Mesothelial cell of epicardium (in vitro differentiated cells): ENCODE measurements at places on chromosomes 3 and 15. TPM values are rescaled to one million over a fixed set of nuclear protein-coding genes. Genes with fewer than 3 reads are reported as not detected.

DNA sequence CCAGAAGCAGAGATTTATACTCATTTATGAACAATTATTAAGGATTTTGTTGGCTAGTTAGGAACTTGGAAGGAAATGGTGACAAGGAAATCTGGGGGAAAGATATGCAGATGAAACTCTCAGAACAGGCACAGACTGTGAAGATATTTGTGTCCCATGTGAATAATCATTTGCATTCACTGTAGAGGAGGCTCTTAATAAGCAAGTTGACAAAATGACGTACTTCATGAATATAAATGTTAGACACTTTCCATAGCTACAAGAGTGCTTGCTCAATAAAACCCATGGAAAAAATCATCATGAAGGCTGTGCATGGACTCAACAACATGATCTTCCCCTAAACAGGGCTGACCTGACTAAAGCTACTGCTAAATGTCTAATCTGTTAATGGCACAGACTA lies 59.7 kb downstream of the MAP4 start:
- H3K4me1 ChIP-seq: peaks cover 16% of the 10 kb centered on the region
- H3K27me3 ChIP-seq: no peaks in the 10 kb centered on the region
- no peak for DNase-seq
- H3K36me3 ChIP-seq: peaks cover 10% of the 10 kb centered on the region

The CCR1 gene
- total RNA-seq: not detected in 3 replicates

The IQCF5 gene
- total RNA-seq: not detected in 3 replicates

The HPS3 gene
- 28.6 to 30.8 TPM (median 29.7 TPM) in 3 replicates for total RNA-seq

DNA sequence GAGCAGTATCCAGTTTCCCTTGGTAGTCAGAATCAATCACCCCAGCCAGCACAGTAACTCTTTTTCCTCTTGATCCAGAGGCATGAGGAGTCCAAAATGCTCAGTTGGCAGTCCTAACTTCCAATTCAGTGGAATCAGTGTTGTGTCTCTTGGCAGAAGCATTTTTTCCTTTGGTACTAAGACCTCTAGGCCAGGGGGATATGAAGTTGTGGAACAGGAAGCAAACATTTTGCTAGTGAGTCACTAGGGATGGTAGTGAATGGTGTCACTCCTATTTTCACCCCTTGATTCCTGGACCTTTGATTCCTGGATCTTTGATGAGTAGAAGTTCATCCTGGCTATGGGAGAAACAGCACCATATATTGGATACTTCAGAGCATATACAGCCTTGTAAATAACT lies 70.5 kb upstream of the ALDH1A3 start:
- no peak for DNase-seq
- no peaks in the 10 kb centered on the region for H3K36me3 ChIP-seq
- H3K27me3 ChIP-seq: no peaks in the 10 kb centered on the region
- no peaks in the 10 kb centered on the region for H3K4me1 ChIP-seq

DNA sequence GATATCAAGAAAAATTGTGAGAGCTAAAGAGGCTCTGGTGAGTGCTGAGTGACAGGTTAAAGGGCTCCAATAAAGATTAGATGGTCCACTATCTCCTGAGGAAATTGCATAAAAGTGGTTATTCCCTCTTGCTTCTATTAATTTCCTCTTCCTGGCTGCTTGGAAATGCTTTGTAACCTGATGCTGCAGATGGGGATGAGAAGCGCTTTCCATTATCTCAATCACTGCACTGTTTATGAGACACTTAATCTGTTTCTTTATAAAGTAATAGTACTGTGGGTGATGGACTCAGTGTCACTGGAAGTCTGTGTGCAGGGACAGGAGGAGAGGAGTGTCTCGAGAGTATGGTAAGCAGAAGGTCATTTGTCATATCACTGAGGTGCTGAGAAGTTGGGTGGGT lies 305.3 kb downstream of the EPHB1 start:
- DNase-seq: no peak
- no peaks in the 10 kb centered on the region for H3K36me3 ChIP-seq
- peaks cover 22% of the 10 kb centered on the region for H3K27me3 ChIP-seq
- no peaks in the 10 kb centered on the region for H3K4me1 ChIP-seq
- H3K4me3 ChIP-seq: no peak overlapping the region
- H3K27ac ChIP-seq: no peak overlapping the region
